ENCODE measurements at places on chromosomes 6 and 20. TPM values are rescaled to one million over a fixed set of nuclear protein-coding genes. Genes with fewer than 3 reads are reported as not detected.

LKAAEAR1 gene
- polyA plus RNA-seq, result 0.09 TPM

- no peak overlapping the region for H3K4me3 ChIP-seq
- peak; percentile 85 for DNase-seq
- no peaks in the 10 kb centered on the region for H3K36me3 ChIP-seq
- H3K27me3 ChIP-seq, result no peaks in the 10 kb centered on the region
- H3K27ac ChIP-seq, result no peak overlapping the region
Measured at GRCh38 chr20:45621593-45621992, 7.9 kb upstream of the WFDC10A start.

HLA-DMB gene
- 60.5 TPM for polyA plus RNA-seq

DNA sequence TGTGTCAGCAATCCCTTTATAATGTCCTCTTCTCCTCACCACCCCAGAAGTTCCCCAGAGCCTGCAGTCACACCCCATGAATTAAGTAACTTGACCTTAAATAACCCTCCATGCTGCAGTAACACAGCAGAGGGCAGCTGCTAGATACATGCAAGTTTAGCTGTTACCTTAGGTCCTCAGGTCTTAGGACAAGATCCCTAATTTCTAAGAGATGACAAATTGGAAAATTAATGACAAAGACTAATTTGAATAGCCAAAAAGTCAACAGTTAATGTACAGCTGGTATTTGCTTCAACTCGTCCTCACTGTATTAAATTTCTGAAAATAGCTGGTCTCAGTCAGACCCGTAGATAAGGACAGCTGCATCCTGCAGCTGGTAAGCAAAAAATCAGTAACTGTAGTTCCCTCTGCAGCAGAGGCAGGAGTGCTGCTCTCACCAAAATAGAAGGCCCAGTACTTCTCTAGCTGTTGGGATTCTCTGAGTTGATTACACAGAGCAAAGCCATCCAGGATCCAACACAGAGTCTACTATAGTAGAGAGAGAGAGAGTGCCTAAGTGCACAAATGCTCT, 62.4 kb downstream of the TNFRSF21 start:
- peak overlapping the region; percentile 60 for H3K27ac ChIP-seq
- no peak overlapping the region for H3K4me3 ChIP-seq
- H3K4me1 ChIP-seq, result peaks cover 2% of the 10 kb centered on the region
- no peaks in the 10 kb centered on the region for H3K36me3 ChIP-seq

DNA sequence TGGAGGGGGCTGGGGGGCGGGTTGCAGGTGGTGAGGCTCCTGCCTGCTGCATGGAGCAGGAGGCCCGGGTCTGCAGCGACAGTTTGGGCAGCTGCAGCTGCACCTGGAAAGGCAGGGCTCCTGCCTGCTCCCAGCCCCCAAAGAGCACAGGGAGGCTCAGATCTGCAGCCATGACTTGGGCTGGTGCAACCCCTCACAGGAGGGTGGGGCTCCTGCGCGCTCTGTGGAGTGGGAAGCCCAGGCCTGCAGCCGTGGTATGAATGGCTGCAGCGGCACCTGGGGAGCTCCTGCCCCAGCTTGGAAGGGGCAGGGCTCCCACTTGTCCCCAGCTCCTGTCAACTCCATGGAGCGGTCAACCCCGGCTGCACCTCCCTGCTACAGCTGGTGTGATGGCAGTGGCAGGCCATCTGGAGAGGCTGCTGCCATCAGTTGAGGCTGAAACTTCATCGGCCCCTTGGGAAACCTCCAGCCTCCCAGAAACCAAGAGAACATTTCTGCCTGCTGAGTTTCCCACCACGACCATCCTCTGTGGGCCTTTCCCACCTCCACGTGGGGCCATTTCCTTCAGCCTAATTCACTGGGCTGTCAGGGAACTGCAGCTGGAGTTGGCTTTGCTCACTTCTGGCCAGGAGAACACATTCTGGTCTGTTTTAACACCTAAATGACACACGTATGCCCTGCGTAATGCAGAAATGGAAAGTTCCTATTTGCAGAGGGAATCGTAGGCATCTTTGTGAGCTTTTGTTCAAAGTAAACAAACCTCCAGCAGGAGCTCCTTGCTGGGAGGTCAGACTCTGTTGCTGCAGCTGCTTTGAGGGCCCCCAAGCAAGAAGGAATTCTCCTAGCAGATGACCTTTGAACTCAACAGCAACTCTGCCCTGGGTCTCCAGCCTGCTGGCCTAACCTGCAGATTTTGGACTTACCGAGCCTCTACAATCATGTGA, 429.0 kb downstream of the PREX1 start:
- no peak overlapping the region for H3K4me3 ChIP-seq
- H3K27ac ChIP-seq, result no peak overlapping the region
- DNase-seq, result no peak
- no peaks in the 10 kb centered on the region for H3K27me3 ChIP-seq
- no peaks in the 10 kb centered on the region for H3K4me1 ChIP-seq
- H3K36me3 ChIP-seq, result no peaks in the 10 kb centered on the region

ZKSCAN8 gene
- polyA plus RNA-seq, result 3.0 TPM

DNA sequence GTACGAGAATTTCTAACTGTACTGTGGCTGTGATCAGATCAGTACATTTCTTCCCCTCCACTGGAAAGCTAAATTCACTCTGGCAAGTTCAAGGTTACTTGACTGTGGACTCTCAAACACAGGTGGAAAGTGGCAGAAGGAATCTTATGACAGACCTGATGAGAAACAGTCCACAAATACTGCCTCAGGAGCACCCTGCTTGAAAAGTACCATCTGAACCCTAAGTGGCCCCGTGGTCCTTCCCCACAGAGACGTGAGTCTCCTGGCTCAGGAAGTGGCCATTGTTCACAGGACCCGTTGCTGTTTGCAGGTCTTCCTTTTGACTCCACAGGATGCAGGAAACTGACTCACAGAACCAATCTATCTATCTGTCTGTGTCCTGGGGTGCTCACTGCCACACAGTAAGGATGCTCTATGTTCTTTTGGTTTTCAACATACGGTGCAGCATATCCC, 47.5 kb upstream of the NHSL1 start:
- DNase-seq, result no peak
- H3K4me1 ChIP-seq, result peaks cover 2% of the 10 kb centered on the region
- no peaks in the 10 kb centered on the region for H3K27me3 ChIP-seq
- no peak overlapping the region for H3K27ac ChIP-seq

DNA sequence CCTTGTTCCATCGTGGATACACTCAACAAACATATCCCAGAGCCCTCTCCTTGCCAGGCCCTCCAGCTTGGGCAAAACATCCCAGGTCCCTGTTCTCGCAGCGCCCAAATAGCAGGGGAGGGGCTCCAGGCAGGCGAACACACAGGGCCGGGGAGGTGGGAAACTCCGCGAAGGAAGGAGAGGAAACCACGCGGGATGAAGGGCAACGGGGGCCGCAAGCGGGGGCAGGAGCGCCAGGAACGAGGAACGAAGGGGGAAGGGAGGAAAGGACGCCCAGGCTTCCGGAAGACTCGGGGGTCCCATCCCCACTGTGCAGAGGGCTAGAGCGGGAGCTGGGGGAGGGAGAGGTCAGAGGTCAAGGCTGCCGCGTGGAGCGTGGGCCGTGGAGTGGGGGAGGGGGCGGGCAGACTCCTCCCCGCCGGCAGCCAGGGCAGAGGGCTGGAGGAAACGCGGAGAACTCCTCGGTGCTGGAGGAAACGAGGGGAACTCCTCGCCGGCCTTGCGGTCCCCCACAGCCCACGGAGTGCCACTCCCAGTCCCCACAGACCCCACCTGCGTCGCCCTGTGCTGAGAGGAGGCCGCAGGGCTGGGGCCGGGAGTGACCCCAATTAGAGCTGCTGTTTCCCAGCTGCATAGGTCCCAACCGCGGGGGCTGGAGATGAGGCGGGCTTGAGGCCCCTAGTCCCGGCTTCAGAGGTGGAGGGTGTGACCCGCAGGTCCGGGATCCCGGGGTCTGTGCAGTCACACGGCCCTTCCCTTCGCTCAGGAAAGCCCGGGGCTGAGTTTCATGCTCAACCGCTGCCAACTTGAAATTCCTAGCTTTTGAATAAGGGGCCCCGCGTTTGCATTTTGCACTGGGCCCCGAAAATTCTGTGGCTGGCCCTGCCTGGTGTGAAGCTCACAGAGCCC, 1.2 kb upstream of the RBM38 start:
- no peaks in the 10 kb centered on the region for H3K27me3 ChIP-seq
- no peaks in the 10 kb centered on the region for H3K4me1 ChIP-seq
- no peak for DNase-seq
- peak overlapping the region; percentile 45 for H3K27ac ChIP-seq

- no peak for DNase-seq
- no peaks in the 10 kb centered on the region for H3K27me3 ChIP-seq
- no peak overlapping the region for H3K27ac ChIP-seq
- H3K36me3 ChIP-seq, result no peaks in the 10 kb centered on the region
Measured at GRCh38 chr6:150298676-150299075, 70.1 kb upstream of the IYD start.

DNA sequence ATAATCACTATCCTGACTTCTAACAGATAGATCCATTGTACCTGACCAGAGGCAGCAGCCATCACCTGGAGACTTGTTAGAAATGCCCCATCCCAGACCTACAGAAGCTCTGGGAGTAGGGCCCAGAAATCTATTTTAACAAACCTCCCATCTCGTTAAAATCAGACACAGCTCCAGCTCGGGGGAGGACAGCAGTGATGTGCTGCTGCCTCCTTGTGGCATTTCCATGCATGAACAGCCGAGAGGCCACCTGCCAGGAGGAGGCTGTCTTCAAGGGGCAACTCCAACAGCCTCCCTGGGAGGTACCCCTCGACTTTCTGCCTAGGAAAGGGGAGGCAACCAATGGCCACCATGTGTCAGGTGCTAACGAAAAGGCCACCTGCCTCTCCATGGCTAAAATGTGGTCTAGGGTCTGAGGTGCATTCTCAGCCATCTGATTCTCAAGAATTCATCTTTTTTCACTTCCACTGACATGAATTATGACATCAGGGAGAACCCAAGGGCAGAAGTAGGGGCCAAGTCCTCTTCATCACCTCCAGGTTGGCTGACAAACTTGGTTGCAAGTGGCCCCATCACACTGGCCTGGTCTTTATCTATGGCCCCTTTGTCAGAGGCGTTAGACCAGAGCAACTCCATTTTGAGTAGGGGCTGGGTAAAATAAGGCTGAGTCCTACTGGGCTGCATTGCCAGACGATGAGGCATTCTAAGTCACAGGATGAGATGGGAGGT, 12.2 kb upstream of the KCNK15 start:
- peak; percentile 62 for DNase-seq
- no peaks in the 10 kb centered on the region for H3K36me3 ChIP-seq
- H3K4me3 ChIP-seq, result no peak overlapping the region
- H3K27ac ChIP-seq, result no peak overlapping the region
- H3K4me1 ChIP-seq, result no peaks in the 10 kb centered on the region
- H3K27me3 ChIP-seq, result no peaks in the 10 kb centered on the region

VNN1 gene
- 245 TPM for polyA plus RNA-seq

- H3K27me3 ChIP-seq, result no peaks in the 10 kb centered on the region
- no peak overlapping the region for H3K4me3 ChIP-seq
- no peaks in the 10 kb centered on the region for H3K4me1 ChIP-seq
- no peaks in the 10 kb centered on the region for H3K36me3 ChIP-seq
Measured at GRCh38 chr6:74018825-74019224, 322.8 kb downstream of the CD109 start.

SDCBP2 gene
- polyA plus RNA-seq, result 481 TPM

DNA sequence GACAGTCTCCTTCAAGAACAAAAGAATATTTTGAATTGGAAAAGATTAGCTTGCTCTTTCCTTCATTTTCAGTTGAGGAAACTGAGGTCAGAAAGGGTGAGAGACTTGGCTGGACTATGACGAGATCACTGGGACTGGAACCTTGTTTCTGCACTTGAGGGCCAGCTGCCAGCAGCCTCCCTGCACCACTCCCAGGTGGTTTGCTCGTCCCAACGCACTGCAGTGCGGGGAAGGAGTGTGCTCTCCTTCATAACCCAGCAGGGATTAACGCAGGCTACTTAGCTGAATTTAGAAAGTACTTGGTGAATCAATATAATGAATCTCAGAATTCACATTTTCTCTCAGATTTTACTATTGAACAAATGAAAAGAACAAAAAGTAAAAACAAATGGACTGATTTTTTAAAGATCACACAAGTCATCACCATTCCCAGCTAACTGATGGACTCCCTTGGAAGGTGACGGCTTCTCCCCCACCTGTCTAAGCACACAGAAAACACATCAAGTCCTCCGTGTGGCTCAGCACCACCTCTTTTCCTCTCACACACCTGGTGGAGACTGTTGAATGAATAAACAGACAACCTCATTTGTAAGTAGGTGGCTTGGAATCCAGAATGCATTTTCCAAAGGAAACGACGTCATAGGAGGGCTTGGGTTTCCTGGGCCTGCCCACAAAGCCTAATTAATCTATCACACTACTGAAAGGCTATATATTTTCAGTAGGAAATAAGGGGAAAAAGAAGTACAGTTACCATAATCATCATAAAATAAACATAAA, 121.0 kb downstream of the QRSL1 start:
- no peak for DNase-seq
- no peaks in the 10 kb centered on the region for H3K36me3 ChIP-seq
- no peaks in the 10 kb centered on the region for H3K4me1 ChIP-seq

- no peak overlapping the region for H3K27ac ChIP-seq
- no peaks in the 10 kb centered on the region for H3K4me1 ChIP-seq
- H3K4me3 ChIP-seq, result no peak overlapping the region
- no peak for DNase-seq
Measured at GRCh38 chr6:166926748-166927147, 29.6 kb downstream of the RNASET2 start.

SLC35B2 gene
- polyA plus RNA-seq, result 11.3 TPM

GRCh38 chr6:159722655-159723054, 4.7 kb upstream of the WTAP start:
- H3K27ac ChIP-seq, result no peak overlapping the region
- no peak overlapping the region for H3K4me3 ChIP-seq
- H3K27me3 ChIP-seq, result no peaks in the 10 kb centered on the region
- H3K4me1 ChIP-seq, result no peaks in the 10 kb centered on the region
- peaks cover 15% of the 10 kb centered on the region for H3K36me3 ChIP-seq

- H3K27ac ChIP-seq, result no peak overlapping the region
- peaks cover 6% of the 10 kb centered on the region for H3K4me1 ChIP-seq
- no peaks in the 10 kb centered on the region for H3K27me3 ChIP-seq
- H3K36me3 ChIP-seq, result no peaks in the 10 kb centered on the region
- peak overlapping the region; percentile 42 for H3K4me3 ChIP-seq
Measured at GRCh38 chr6:7726416-7727085, 652 bp downstream of the BMP6 start.

TREM2 gene
- 0.21 TPM for polyA plus RNA-seq

FLRT3 gene
- polyA plus RNA-seq, result 2.9 TPM

SNHG17 gene
- 35.7 TPM for polyA plus RNA-seq

NEDD9 gene
- 14.9 TPM for polyA plus RNA-seq

HSPA12B gene
- polyA plus RNA-seq, result not detected

CDH26 gene
- 1.1 TPM for polyA plus RNA-seq

GPR6 gene
- not detected for polyA plus RNA-seq

DNA sequence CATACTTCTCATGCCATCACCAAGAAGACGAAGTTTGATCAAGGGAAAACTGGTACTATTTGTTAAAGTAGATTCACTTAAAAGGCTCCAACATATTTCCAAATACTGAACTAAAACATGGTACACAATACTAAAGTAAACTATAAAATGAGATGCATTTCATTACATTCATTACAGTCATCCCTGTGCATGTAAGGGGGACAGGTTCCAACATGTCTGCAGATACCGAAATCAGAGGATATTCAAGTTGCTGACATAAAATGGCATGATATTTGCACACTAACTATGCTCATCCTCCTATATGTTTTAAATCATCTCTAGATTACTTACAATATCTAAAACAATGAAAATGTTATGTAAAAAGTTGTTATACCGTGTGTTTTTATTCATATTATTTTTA, 893.9 kb upstream of the MANEA start:
- H3K4me3 ChIP-seq, result no peak overlapping the region
- no peaks in the 10 kb centered on the region for H3K27me3 ChIP-seq
- no peaks in the 10 kb centered on the region for H3K36me3 ChIP-seq
- no peaks in the 10 kb centered on the region for H3K4me1 ChIP-seq
- no peak overlapping the region for H3K27ac ChIP-seq
- no peak for DNase-seq

- DNase-seq, result no peak
- no peak overlapping the region for H3K4me3 ChIP-seq
- H3K36me3 ChIP-seq, result no peaks in the 10 kb centered on the region
- no peaks in the 10 kb centered on the region for H3K4me1 ChIP-seq
Measured at GRCh38 chr20:10798811-10799210, 125.0 kb upstream of the JAG1 start.

SLC22A16 gene
- 0.16 TPM for polyA plus RNA-seq

All from small intestine (tissue), 16 donors.